ENCODE measurements at places on chromosomes 5 and 9. TPM values are rescaled to one million over a fixed set of nuclear protein-coding genes. Genes with fewer than 3 reads are reported as not detected.
A peak's percentile ranks its signal among the peaks of the same experiment; 100 is the strongest.

GRCh38 chr5:82613891-82614290, 335.7 kb upstream of the RPS23 start:
- DNase-seq, result peak; percentile 65

The ENTR1 gene
- 71.7 TPM for total RNA-seq

DNA sequence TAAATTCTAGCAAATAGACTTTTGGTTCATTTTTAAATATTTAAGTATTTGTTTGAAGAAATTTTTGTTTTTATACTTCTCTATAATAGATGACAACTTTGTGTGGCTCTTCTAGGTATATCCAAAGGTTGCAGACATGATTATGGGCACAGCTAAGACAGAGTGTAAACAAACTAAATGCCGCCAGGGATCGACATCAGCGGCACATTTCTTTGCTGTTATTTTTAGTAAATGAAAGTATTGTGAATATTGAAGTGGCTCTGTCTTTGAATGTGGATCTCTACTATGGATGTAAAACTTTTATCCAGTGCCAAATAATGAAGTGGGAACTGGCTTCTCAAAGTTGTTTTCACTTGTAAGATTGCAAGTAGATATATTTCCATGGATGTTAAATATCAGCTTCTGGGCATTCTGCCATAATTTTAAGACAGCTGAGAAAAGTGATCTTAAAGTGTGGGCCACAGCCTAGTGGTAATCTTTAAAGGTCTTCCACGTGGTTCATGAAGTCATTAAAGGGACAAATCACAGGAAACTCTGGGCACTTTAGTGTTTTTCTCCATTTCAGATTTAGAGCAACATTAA, 589.9 kb downstream of the ZNF608 start:
- DNase-seq, result peak; percentile 26

DNA sequence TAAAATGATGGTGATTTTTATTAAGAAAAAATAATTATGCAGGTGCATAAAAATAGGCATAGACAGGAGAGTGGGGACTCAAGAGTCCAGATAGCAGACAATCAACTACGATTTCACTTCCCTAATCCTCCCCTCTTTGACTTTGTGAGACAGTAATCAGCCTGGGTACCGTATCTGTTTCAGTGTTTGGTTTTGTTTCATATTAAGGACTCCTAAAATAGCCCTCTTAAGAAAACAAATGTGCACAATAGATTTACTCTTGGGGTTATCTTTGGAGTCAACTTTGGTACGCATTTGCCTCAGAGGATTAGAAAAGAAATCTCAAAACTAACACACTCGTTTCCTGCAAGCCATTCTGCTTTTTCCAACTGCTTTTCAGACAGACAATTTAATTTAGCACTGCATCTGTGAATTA, 96.3 kb downstream of the ZNF608 start:
- DNase-seq, result no peak

DNA sequence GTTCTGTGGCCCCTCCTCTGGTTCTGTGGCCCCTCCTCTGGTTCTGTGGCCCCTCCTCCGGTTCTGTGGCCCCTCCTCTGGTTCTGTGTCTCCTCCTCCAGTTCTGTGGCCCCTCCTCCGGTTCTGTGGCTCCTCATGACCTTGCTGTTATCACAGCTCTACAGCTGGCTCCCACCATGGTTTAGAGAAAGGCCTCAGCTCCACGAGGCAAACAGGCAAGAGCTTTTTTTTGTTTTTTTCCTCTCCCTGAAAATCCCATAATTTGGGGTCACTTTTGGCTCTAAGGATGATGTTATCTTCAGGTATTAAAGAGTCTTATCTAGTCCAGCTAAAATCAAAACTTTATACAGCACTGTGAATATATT, 31.8 kb downstream of the C5orf15 start:
- no peak for DNase-seq

DNA sequence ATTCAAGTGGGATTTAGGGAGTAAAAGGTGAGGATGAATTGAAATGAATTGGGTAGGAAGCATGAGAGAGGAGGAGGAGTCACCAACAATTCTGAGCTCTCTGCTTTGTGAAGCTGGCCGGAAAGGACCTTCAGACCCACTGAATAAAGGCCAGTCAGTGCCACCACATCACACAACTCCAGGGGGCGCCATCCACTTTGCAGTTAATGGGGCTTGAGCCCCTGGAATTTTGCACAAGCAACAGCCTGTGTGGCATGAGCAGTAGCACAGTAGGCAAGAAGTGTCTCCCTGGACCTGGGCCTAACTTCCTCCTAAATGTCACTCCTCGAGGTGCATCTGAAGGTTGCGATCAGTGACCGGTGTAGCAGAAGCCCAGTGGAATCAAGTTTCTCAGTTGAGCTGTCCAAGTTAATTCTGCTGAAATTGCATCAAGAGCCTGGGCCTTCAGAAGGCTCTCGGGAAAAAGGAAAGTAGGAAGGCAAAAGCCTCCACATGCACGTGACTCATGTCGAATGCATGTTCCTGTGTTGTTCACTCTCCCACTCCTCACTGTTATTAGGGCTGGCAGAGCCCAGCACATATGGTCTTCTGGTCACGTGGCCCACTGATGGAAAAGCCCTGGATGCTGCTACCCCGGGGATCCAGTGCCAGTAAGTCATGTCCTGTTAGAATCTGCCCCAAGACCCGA, 27.8 kb upstream of the GLIS3 start:
- peak; percentile 81 for DNase-seq

DNA sequence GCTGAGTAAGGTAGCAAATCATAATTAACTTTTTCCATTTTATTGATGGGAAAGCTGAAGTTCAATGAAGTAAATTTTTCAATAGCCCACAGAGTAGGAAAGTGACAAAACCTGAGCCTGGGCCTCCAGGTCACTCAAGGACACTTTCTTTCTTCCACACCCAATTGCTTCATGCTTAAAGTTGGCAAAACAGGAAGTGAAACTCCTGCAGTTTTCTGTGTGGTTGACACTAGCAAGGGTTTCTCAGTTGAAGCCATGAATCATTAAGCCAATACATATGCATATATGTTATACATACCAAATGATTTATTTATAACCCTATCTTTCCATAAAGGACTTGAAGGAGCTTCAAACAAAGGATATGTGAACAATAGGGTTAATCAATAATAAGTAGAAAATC, 13.9 kb downstream of the TLR4 start:
- no peak for DNase-seq

The TGFBR1 gene
- 203 TPM for total RNA-seq

DNA sequence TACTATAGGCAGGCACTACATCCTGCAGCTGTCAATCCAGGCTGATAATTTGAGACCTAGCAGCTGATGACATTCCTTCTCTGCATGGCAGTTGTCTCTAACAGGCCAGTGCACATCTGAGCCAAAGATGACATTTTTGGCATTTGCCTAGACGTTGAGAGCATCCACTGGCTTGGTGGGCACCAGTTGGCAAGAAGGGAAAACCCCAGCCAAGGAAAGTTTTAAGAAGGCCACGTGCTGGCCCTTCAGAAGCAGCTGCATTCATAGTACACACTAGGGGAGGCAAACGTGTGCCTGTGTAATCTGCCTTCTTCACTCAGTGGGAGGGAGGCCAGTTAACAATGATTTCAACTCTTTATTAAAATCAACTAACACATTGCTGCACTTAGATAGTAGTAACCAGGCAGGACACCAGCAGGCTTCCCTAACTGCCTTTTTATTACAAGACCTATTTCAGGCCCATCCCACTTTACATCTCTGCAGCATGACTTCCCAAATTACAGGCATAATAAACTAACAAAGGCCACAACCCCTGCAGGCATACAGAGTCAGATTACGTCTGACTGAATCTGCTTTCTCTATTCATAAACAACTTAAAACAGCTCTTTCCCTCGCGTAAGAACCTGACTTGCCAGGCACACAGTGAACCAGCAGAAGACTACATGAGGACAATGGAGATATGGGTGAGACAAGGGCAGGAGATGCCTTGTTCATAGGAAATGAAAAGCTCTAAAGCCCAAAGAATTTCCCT, 576.3 kb downstream of the PDE4D start:
- no peak for DNase-seq

DNA sequence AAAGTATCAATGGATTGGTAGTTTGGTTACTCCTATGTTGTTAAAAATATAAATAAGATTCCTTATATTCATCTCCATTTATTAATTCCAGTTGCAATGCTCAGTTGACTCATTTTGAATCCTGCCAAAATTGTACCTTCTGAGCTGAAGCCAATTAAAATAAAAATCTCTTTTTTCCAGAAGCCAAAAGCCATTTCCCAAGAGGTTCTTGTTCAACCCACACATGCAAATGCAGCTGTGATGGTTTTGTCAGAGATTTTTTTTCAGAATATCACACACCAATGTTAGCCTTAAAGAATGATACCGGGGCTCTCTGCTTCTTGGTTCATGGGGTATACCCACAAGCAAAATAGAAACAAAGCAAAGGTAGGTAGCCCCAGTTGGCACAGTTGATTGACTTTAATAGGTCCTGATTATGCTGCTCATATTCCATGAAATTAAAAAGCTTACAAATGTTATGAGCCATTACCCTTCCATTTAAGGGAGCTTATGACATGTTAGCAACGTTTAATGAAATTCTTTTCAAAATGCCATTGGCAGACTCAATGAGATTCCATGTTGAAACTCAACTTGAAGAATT, 208.0 kb downstream of the SGCD start:
- DNase-seq, result peak; percentile 30

The SEPTIN8 gene
- total RNA-seq, result 106 TPM

GRCh38 chr5:92715946-92716520, 865.0 kb downstream of the NR2F1-AS1 start:
- DNase-seq, result no peak

The SOX30 gene
- total RNA-seq, result 0.14 TPM

DNA sequence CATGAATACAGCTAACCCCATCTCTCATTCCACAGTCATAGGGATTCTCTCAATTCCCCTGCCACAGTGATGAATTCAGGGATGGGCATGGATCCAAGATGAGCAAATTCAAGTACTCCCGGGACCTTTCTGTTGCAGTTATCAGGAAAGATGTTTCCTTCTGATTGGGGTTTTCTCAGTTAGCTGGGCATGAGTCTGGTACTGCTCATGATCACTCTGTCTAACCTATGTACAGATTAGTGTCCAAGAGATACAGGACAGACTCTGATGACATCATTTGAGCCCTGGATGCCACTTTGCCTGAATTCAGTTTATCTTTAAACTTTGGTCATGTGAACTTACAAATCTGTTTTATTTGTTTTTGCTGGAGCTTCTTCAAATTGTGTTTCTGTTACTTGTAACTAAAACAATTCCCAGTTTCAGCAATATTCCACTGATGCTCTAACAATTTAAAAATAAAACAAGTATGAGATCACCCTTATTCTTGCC, 257.7 kb upstream of the KLF9 start:
- DNase-seq, result peak; percentile 2

DNA sequence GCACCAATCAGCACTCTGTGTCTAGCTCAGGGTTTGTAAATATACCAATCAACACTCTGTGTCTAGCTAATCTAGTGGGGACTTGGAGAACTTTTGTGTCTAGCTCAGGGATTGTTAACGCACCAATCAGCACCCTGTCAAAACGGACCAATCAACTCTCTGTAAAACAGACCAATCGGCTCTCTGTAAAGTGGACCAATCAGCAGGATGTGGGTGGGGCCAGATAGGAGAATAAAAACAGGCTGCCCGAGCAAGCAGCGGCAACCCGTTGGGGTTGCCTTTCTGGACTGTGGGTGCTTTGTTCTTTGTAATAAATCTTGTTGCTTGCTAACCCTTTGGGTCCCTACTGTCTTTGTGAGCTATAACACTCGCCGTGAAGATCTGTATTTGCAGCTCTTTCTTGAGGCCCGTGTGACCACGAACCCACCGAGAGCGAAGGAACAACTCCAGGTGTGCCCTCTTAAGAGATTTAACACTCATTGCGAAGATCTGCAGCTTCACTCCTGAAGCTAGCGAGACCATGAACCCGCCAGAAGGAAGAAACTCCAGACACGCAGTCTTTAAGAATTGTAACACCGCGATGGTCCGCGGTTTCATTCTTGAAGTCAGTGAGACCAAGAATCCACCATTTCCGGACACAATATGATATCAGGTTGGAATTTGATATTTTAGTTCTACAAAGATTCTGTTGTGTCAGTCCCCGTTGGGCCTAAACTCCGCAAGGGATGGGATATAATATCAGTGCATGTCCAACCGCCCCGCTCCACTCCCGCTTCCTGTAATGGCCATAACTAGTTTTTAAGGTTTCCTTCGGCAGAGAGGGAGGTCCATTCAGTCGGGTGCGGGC, 740 bp upstream of the TRMT10B start:
- no peak for DNase-seq

Measured in astrocyte (in vitro differentiated cells and primary cell).